ENCODE measurements at places on chromosomes 4 and X.

GRCh38 chr4:53782458-53782845 lies 191.2 kb upstream of the LNX1 start:
- DNase-seq = no peak

DNA sequence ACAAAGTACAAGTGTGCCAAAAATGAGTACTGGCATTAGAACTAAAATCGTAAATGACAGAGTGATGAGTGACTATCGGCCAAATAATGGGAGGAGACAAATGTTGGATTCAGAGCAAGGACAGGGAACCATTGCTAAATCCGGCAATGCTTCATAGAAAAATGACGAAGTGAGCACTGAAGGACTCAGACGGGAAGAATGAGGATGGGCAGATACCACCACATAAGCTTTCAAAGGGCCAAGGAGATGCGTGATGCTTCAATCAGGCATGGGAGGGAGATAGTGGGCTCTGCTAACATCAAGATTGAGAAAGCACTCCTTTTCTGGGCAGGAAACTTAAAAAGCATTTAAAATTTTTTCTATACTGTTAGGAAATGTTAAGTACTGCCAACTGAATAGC lies 21.6 kb downstream of the RBBP7 start:
- DNase-seq = no peak

DNA sequence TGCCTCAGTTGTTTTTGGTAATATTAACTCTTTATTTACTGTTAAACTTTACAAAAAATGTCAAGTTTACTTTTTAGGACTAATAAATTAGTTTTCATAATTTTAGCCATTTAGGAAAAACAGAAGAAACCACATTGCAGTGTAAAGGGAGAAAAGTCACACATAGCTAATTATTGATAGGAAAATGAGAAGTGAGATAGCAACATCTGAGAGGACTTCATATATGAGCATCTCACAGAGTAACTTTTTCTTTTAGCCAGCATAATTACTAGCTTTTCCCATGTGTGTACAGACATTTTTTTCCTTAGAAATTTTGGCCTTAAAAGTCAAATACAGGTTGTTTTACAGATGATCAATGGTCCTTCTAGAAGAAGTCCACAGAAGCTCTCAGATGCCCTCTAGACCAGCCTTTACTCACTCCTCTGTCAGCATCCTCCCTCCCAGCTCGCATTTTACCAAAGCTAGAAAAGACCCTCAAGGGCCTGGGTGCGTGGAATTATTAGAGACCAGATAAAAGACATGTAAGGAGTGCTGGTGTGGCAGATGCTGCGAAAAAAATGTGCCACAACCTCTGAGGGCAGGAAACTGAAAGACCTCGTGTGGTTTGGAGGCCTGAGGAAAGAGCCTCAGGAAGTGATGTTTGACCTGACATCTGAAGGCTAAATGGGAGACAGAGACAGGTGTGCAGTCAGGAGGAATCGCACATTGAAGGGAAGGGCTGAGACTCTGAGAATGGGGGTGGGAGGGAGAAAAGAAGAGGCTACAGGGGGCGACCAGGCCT lies 156.9 kb downstream of the CBR4 start:
- DNase-seq = no peak

GRCh38 chr4:138226351-138226750 lies 15.8 kb downstream of the SLC7A11 start:
- no peak for DNase-seq

DNA sequence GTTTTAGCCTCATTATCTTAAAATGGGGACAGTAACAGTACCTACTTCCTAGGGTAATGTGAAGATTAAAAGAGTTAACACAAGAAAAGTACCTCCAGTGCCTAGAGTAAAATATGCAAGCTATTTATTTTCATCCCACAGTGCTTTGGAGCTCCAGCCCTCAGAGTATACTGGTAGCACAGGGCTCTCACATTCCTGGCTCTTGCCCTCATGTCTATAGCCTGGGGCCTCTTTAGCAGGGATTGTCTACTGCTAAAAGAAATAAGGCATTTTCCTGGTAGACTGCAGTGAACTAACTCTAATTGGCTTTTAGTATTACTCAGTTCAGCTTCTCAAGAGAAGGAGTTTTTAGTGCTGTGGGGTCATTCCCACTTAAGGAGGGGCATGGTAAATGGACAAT lies 60.8 kb downstream of the RRAGB start:
- no peak for DNase-seq

GRCh38 chr4:37816006-37816405 lies 10.5 kb upstream of the PGM2 start:
- no peak for DNase-seq

DNA sequence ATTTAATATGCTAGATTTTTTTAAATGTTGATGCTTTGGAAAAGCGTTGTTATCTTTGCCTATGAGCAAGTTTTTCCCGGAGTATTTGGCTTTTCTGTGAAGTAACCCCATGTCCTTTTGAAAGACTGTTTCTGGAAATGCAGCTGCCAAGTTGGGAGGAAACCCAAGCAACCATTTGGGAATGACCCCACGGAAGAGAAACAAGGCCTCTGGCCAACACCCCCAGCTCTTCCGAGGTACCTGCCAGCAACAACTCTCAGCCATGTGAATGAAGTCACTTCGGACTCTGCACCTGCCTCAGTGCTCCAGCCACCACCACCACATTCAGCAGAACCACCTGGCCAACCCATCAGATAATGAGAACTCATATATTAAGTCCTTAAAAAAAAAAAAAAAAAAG lies 36.2 kb upstream of the DHRSX start:
- DNase-seq = no peak

GRCh38 chrX:39750848-39751247 lies 346.9 kb downstream of the BCOR start:
- no peak for DNase-seq

GRCh38 chr4:154329268-154329868 lies 162.2 kb downstream of the DCHS2 start:
- no peak for DNase-seq

DNA sequence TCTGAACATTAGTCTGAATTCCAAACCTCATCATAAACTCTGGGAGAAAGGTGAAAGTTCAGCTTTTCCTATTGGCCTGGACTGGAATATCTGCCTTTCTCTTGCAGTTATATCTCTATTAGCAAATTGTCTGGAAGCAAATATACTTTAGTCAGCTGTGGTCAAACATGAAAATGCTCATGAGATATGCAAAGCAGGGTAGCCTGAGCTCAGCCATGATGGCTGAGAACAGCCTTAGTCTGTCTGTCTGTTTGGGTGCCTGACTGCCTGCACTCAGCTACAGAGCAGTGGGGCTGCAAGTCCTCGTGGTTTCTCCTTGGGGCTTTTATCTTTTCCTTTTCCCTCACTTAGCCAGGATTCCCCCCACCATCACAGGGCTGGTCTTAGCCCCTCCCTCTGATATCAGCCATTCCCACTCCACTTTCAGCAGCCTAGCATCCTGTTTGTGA lies 19.5 kb upstream of the PGRMC2 start:
- no peak for DNase-seq

DNA sequence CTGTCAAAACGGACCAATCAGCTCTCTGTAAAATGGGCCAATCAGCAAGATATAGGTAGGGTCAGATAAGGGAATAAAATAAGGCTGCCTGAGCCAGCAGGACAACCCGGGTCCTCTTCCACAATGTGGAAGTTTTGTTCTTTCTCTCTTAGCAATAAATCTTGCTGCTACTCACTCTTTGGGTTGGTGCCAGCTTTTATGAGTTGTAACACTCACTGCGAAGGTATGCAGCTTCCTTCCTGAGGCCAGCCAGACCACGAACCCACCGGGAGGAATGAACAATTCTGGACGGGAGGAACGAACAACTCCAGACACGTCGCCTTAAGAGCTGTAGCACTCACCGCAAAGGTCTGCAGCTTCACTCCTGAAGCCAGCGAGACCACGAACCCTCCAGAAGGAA lies 287.8 kb downstream of the RAPGEF2 start:
- DNase-seq = no peak

- DNase-seq = no peak
Measured at GRCh38 chr4:97577004-97577403, 566.3 kb downstream of the STPG2 start.

GRCh38 chr4:52989865-52990264 lies 127.7 kb downstream of the RASL11B start:
- DNase-seq = no peak

GRCh38 chr4:80213117-80213815 lies 16.0 kb downstream of the PRDM8 start:
- DNase-seq = no peak

DNA sequence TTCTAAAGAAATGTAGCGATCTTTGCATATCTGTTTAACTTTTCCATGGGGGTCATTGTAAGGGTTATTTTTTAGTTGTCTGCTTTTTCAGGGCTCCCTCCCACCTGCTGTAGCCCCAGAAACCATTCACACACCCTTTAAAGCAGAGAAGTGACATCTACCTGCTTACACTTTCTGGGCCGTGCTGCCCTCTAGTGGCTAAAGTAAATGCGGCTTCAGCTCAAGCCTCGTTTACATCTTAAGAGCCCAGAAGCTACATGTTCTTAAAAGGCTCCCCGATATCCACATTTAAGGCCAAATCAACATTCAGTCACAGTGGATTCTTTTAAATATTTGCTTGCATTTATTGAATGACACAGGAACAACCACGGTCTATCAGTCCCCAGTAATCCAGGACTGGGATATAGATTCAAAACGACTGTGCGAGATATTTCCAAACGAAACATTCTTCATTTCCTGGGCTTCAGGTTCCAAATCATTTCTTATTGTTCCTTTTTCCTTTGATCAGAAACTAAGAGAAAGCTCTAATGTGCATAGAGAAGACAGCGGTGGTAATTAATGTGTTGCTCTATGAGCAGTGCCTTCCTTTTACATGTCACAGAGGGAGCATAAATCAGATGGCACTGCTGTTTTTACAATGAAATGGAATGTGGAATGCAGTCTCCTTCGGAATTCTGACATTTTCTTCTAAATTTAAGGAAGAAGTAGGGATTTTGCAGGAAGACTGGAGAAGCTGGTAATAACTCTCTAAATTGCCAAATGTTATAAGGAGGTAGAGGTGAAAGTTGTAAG lies 119.9 kb downstream of the RASGEF1B start:
- peak; percentile 42 for DNase-seq

DNA sequence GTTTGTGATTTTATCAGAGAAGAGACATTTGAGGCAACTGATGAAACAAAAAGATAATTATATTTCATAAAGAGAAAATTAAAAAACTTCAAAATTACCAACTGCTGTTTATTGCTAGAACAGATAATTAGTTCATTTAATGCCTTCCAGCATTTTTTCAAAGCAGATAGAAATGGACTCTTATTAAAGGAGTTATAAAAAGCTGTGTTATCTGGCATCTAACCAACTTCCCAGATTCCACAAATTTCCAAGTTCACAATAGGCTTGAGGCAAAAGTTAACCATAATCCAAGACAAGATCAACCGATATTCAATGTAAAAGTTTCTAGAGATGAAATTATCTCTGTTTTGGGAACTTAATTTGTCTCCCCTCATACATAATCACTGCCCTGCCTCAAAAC lies 152.4 kb downstream of the TSPAN5 start:
- DNase-seq = no peak

GRCh38 chr4:43339435-43339834 lies 446.9 kb downstream of the GRXCR1 start:
- DNase-seq = no peak

DNA sequence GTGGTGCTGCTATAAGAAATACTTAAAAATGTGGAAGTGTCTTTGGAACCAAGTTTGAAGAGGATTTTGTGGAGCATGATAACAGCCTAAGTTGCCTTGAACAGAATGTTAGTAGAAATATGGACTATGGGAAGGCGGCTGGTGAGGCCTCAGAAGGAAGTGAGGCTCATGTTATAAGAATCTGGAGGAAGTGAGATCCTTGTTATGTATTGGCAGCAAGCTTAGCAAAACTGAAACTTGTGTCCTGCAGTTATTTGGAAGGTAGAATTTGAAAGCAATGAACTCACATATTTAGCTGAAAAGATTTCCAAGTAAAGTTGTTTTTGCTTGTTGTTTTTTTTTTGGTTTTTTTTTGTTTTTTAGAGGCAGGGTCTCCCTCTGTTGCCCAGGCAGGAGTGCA lies 13.6 kb upstream of the MED14 start:
- DNase-seq = no peak

DNA sequence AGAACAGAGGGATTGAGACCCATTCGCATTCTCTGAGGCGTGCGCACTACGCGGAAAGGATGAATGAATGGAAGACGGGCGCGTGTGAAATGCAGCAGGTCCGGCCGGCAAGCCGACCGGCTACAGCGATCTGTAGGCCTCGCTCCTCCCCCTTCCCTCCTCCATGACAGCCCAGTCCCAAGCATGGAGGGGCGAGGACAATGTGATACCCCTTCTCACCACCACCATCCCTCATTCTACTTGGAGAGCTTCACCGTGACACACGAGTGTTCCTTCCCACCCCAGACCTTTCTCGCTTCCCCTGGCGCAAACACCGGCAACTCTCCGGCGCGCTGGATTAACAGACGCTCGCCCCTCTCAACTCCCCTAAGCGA lies 815 bp downstream of the EIF4E start:
- peak; percentile 9 for DNase-seq

DNA sequence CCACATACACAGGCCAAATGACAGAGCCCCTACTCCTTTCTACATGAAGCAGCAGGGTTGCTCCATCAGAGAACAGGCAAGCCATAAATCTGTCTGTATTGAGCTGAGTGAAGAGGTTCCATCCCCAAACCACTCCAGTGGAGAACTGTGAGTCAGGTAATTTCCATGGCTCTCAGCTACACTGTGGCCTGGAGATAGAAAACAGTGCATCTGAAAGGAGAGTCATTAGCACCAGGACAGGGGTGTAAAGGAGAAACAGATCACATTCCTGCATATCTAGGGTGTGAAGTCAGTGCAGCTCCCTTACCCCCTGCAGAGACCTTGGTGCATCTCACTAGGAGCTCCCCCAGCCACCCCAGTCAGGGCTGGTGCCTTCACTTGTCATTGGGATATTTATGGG lies 314.7 kb downstream of the CHIC1 start:
- no peak for DNase-seq

DNA sequence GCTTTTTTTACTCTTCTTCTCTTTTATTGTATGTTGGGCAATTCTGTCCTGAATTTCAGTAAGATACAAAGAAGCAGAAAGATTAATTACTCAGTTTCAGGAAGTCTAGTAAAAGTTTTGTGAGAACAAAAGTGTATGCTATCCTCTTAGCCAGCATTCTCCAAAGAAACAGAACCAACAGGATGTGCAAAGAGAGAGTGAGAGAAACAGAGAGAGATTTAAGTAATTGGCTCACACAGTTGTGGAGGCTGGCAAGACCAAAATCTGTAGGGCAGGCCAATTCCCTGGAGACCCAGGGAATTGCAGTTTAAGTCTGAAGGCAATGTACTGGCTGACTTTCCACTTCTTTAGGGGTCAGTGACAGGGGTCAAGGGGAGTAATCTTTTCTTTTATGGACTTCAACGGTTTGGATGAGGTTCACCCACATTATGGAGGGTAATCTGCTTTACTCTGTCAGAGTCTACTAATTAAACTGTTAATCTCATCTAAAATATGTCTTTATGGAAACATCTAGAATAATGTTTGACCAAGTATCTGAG lies 59.2 kb upstream of the SLC39A8 start:
- no peak for DNase-seq

- DNase-seq = no peak
Measured at GRCh38 chr4:85358831-85359230, 116.1 kb upstream of the ARHGAP24 start.

DNA sequence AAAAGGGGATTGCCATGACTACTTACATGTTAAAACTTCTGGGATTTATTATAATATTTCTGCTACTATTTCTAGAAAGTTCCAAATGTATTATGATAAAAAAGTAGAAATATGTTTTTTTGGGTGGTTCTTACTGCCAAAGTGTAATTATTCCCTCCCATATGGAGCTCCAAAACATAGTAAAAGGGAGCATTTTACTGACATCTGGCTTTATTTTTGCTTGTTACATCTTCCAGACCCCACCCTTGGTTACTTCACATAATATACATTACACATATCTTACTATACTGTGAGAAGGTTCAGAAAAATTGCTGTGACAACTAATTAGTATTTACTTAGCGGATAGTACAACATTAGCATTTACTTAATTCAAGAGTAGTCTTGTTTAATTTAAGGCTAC lies 205.1 kb upstream of the TLL1 start:
- no peak for DNase-seq

Data from stimulated activated CD4-positive, alpha-beta T cell treated with anti-CD3 and anti-CD28 coated beads, Interleukin-1b, Interleukin-23, amount 100 ng/mL, for 1 hour (primary cell).